C1 segment of cervical spinal cord (tissue), 14 donors: ENCODE measurements at places on chromosomes 12 and 14.

- DNase-seq, result no peak
These were observed 22.8 kb downstream of the ITPK1 start for GRCh38 chr14:93092606-93093556.

- DNase-seq, result no peak
These were observed 24.9 kb upstream of the ZDHHC17 start for GRCh38 chr12:76738824-76739579.

- no peak for DNase-seq
These were observed 57.2 kb downstream of the WDR20 start for GRCh38 chr14:102196902-102197230.

GRCh38 chr14:82432301-82433105, 898.9 kb upstream of the SEL1L start:
- DNase-seq, result no peak

DNA sequence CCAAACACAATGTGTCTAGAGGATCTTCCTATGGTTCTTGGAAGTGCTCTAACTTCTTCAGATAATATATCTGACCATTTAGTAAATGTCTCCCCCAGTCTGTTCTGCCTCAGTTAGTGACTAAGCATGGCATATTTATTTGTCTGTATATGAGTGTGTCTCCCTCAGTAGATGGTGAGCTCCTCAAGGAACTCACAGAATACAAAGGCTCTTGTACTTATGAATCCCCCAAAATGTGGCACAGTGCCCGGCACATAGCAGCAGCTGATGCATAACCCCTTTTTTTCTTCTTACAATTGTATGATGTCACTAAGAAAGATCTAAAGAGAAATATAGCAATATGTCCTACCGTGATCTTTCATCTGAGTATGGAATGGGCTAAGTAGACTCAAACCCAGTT, 264.7 kb upstream of the PRICKLE1 start:
- no peak for DNase-seq

- no peak for DNase-seq
These were observed 36.4 kb upstream of the FBRSL1 start for GRCh38 chr12:132453361-132454192.
